ENCODE measurements at places on chromosomes 6 and 20.
A peak's percentile ranks its signal among the peaks of the same experiment; 100 is the strongest.

DNA sequence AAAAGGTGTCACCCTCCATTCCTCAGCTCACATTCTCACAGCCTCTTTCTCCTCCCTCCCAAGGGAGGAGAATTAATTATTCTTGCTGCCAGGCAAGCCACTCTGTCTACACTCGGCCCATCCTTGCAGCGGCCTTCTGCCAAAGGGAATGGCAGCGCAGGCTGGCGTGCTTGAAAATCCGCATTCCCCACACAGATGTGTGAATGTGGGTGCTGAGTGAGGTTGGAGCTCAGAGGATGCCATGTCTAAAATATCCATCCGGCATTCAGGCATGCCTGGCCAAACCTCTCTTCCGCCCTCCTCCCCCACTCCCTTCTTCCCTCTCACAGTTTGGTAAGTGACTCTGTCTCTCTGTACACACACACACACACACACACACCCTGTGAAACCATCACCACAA, 27.7 kb downstream of the PNPLA1 start:
- DNase-seq = no peak

GRCh38 chr6:39769012-39769411, 23.2 kb upstream of the DAAM2 start:
- no peak for DNase-seq

DNA sequence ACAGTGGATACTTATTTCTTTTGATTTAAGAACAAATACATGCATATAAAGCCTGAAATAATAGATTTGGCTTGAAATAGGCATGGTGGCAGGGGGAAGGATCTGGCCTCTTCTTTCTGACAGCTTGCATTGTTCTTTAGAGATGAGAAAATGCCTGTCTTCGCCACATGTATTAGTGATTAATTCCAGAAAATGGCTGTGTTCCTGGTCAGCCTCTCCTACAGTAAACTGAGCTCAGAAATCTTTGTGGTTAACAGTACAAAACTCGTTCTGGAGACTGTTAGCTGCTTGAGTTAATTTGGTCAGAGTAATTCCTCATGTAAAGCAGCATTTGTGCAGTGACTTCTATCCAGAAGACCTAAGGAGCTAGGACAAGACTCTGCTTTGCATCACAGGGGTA, 151.5 kb downstream of the EYA4 start:
- DNase-seq = no peak

DNA sequence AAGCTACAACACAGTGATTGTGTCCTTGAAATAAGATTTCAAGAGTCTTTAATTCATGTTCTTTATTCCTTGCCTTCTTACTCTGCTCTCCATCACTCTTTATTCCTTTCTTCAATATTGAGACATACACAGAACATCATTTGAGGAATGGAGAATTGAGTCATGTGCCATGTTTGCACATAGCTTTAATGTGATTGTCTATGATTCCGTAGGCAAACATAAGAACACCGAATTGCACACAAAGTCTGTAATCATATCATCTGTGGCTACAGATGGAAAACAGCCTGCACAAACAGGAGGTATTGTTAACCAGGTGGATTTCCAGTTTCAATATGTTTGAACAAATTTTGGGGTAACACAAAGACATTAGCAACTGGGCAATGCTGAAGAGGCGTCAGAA, 571.6 kb upstream of the GJE1 start:
- no peak for DNase-seq

GRCh38 chr6:169164451-169164850, 89.2 kb downstream of the THBS2 start:
- DNase-seq = no peak

DNA sequence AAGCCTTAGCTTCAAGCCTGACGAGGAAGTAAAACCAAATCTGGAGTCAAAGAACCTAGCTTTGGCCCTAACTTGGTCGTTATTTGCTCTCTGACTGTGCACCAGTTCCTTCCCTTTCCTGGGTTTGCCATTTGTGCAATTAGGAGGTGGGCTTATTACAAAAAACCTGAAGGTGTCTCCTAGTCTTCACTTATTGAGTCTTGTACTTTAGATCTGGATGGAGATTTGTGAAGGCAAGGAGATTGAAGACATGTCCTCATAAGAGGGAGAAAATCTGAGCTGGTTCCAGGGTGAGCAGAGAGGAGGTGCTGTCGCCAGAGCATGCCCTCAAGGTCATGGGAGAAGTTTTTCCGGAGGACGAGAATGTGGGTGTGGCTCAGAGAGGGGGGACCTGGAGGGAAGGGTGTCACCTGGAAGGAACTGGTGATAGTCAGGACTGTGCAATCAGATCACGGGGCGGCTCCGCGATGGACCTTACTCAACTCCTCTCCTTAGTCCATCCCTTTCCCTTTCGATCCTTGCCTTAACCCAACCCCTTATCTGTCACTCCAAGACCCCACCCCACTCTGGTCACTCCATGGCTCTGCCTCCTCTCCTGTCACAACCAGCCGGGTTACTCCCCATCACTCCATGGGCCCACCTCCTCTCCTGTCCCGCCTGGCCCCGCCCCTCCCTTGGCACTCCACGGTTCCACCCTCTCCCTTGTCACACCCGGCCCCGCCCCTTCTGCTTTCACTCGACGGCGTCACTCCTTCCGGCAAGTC, 588 bp upstream of the ACSS2 start:
- DNase-seq = peak; percentile 80

DNA sequence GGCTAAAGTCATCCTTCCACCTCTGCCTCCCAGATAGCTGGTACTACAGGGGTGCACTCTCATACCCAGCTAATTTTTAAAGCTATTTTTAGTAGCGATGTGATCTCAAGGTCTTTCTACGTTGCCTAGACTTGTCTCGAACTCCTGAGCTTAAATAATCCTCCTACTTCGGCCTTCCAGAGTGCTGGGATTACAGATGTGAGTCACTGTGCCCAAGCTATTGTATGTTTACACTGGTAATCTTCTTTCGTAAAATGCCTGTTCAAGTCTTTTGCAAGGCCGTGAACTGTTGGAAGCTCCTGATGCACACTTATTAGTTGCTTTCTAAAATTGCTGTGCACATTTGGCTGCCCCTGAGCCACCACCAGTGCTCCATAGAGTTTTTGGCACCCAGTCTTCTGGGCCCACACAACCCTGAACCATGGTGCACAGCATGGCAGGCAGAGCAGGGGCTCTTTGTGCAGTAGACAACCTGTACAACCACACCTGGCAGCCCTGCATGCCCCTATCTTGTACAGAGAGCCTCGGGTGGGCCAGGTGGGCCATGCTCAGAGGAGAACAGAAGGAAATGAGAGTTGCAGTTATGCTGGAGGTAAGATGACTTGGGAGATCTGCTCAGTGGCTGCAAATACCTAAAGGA, 33.3 kb downstream of the PDRG1 start:
- DNase-seq = no peak

DNA sequence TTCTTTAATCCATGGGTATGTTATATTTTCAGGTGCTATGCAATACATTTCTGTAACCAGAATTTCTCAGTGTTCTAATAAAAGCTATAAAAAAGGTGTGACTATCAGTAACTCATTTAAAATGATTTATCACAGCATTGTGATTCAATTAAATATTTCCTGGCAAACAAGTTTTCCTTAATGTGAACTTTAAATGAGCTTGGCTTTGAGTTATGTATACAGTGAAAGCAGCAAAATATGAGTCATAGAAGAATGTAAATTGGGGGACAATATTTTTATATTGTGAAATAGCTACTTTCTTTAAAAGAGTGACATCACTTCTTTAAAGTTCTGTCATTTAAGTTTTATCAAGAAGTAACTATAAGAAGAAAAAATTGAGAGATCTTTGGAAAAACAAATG, 484.9 kb upstream of the MAN1A1 start:
- DNase-seq = no peak

GRCh38 chr20:58519940-58520712, 4.9 kb upstream of the APCDD1L start:
- no peak for DNase-seq

GRCh38 chr6:139425780-139426179, 51.3 kb upstream of the CITED2 start:
- DNase-seq = no peak

- DNase-seq = no peak
Measured at GRCh38 chr6:170235391-170236125, 55.3 kb downstream of the DLL1 start.

DNA sequence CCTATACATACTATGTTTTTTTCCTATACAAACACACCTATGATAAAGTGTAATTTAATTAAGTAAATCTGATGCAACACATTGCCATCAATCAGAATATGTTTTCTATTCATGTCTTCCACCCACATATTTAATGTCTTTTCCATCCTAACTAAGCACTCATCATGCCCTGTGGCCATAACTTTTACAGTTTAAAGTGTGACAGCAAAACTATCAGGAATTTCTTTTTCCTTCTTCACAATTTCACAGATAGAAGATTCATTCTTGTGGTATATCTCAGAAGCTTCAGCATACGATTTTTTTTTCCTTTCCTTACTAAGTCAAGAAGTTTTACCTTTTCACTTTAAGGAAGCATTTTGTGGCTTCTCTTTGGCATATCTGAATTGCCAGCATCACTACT, 7.0 kb upstream of the BEND6 start:
- DNase-seq = no peak

DNA sequence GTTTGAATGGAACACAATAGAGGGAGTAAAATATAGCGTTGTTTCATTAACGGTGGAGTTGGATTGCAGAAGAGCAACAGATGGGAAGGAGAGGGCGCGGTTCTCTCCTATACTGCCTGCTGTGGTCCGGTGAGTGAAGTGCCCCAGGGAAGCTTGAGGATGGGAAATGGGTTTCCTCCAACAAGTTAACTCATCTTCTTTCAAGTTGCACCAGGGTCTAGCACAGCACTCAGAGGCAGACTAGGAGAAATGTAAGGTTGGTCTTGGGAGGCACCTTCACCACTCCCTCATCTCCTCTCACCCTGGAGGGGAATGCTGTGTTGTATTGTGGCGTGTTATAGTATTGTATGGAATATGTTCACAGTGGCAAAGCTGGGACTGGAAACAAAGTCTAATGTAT, 96.9 kb upstream of the SLC24A3 start:
- DNase-seq = no peak

GRCh38 chr6:25056130-25056529, 120.4 kb upstream of the RIPOR2 start:
- no peak for DNase-seq

DNA sequence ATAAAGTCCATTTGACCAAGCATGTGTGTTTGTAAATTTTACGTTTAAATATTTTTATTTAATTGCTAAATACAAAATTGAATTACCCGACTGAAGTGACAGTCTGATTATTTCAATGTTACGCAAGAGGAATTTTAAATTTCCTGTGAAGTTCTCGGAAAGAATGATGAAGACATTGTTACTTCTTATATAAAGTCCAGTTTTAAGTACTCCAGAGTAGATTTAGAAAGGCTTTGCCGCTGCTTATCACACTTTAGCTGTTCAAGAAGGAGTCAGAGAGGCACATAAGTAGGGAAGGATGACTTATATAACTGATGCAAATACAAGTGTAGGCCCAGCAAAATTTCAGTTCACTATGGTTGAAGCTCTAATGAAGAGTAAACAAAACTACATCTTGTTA, 265.1 kb upstream of the CITED2 start:
- DNase-seq = no peak
